Aorta (tissue), 5 donors: ENCODE measurements at places on chromosomes 7 and 10. TPM values are rescaled to one million over a fixed set of nuclear protein-coding genes. Genes with fewer than 3 reads are reported as not detected.
A peak's percentile ranks its signal among the peaks of the same experiment; 100 is the strongest.

GRCh38 chr7:124603066-124603465, 162.5 kb downstream of the GPR37 start:
- no peaks in the 10 kb centered on the region for H3K36me3 ChIP-seq
- no peak for DNase-seq
- H3K4me1 ChIP-seq: no peaks in the 10 kb centered on the region
- H3K4me3 ChIP-seq: no peak overlapping the region
- no peaks in the 10 kb centered on the region for H3K27me3 ChIP-seq
- H3K27ac ChIP-seq: no peak overlapping the region

GRCh38 chr7:156579566-156579965, 61.0 kb upstream of the RNF32 start:
- H3K4me1 ChIP-seq: no peaks in the 10 kb centered on the region
- no peak overlapping the region for H3K4me3 ChIP-seq
- no peak overlapping the region for H3K27ac ChIP-seq
- no peaks in the 10 kb centered on the region for H3K27me3 ChIP-seq
- DNase-seq: no peak

- no peaks in the 10 kb centered on the region for H3K27me3 ChIP-seq
- H3K4me3 ChIP-seq: no peak overlapping the region
- no peaks in the 10 kb centered on the region for H3K36me3 ChIP-seq
- peak; percentile 63 for DNase-seq
- peak overlapping the region; percentile 38 for H3K27ac ChIP-seq
- no peaks in the 10 kb centered on the region for H3K4me1 ChIP-seq
These were observed 10.0 kb downstream of the ZCCHC24 start for GRCh38 chr10:79435271-79436065.

- H3K27ac ChIP-seq: no peak overlapping the region
- H3K27me3 ChIP-seq: no peaks in the 10 kb centered on the region
- no peak for DNase-seq
- H3K4me1 ChIP-seq: no peaks in the 10 kb centered on the region
These were observed 3.5 kb upstream of the ZNF467 start for GRCh38 chr7:149776848-149777407.

DNA sequence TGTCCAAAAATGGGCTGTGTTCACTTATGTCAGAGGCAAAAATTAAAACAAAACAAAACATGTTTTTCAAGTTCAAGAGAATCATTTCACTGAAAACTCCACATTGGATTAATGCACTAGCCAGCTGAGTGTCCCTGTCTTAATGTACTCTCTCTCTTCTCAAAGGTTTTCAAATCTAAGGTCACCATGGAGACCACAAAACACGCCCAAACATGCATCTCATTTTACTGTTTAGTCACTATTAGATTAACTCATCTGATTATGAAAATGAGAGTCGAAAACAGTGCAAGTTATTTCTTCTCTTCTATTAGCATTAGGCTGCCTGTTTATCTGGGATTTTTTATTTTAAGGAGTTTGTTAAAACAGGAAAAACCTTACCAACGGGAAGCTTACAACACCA, 70.8 kb upstream of the ASAH2 start:
- peaks cover 5% of the 10 kb centered on the region for H3K4me1 ChIP-seq
- H3K36me3 ChIP-seq: no peaks in the 10 kb centered on the region
- H3K27me3 ChIP-seq: no peaks in the 10 kb centered on the region
- DNase-seq: no peak
- H3K4me3 ChIP-seq: no peak overlapping the region

DNA sequence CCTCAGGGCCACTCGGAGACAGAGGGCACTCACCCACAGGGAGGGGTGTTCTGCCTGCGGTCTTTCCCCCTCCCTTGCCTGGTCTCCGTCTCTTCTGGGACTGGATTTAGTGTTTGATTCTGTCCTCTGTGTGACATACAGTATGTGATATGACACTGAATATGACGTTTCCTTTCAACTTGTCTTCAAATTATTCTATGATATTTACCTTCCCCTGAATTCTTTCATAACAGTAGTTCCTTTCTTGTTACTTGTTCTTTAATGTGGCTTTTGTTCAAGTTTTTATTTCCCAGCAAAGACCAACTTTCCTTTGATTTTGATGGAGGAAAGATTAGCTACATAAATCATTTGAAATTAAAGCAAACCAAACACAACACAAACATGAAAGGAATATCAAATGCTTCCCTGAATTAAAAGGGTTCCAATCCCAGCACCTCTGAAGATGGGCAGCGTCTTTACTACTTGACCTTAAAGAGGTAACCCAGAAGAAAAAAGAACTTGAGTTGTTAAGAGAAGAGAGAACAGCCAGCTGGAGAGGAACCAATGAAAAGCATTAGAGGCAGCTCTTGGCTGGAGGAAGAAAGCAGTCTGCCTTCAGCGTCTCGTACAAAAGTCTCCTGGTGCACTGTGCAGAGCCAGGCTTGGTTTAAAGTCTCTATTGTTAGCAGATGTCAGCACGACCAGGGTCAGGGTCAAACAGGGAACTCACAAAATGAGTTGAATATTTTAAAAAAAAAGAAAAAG, 18.3 kb upstream of the RHEB start:
- H3K36me3 ChIP-seq: no peaks in the 10 kb centered on the region
- H3K27me3 ChIP-seq: no peaks in the 10 kb centered on the region
- no peak overlapping the region for H3K27ac ChIP-seq
- DNase-seq: no peak
- H3K4me1 ChIP-seq: no peaks in the 10 kb centered on the region

- DNase-seq: no peak
- no peaks in the 10 kb centered on the region for H3K36me3 ChIP-seq
- H3K4me1 ChIP-seq: no peaks in the 10 kb centered on the region
- H3K27ac ChIP-seq: no peak overlapping the region
- no peak overlapping the region for H3K4me3 ChIP-seq
These were observed 1076.7 kb upstream of the SORCS1 start for GRCh38 chr10:108241166-108241565.

DNA sequence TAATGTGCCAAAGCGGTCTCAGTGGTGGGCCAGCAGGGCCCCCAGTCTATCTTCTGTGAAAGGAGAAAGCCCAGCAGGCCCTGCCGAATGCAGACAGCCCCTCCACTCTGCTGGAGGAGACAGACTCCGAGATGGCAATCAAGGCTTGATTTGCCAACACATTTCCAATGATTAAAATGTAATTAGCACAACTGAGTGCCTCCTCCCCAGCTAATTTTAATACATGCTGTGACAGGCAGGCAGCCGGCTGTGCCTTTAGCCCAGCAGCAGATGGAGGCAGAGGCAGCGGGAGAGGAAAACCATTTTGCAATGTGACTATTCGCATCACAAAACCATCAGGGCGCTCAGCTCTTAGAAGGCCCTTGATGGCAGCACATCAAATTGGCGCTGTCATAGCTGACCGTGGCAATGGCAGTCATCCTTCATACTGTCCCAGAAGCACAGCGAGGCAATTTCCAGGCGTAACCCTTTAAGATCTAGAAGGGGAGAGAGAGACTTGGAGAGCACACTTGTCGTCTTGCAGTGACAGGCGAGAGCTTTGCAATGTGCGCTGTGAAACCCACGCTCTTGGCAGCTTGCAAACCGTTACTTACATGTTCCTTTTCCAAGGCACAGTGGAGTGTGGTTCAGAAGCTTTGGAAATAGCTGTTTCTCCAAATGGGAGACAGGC, 714.8 kb upstream of the GALNT17 start:
- H3K4me3 ChIP-seq: no peak overlapping the region
- H3K36me3 ChIP-seq: no peaks in the 10 kb centered on the region
- H3K27me3 ChIP-seq: no peaks in the 10 kb centered on the region

GRCh38 chr10:17747883-17748550, 4.0 kb upstream of the TMEM236 start:
- H3K27ac ChIP-seq: no peak overlapping the region
- no peaks in the 10 kb centered on the region for H3K27me3 ChIP-seq
- no peaks in the 10 kb centered on the region for H3K4me1 ChIP-seq
- H3K36me3 ChIP-seq: no peaks in the 10 kb centered on the region

GRCh38 chr7:107386548-107387102, 83.2 kb upstream of the GPR22 start:
- H3K27me3 ChIP-seq: no peaks in the 10 kb centered on the region
- H3K4me1 ChIP-seq: no peaks in the 10 kb centered on the region
- H3K36me3 ChIP-seq: no peaks in the 10 kb centered on the region
- H3K4me3 ChIP-seq: no peak overlapping the region
- no peak for DNase-seq

GRCh38 chr7:100432053-100432452, 2.4 kb downstream of the MEPCE start:
- H3K4me3 ChIP-seq: no peak overlapping the region
- H3K27me3 ChIP-seq: no peaks in the 10 kb centered on the region
- H3K4me1 ChIP-seq: no peaks in the 10 kb centered on the region
- no peak for DNase-seq
- no peak overlapping the region for H3K27ac ChIP-seq

GRCh38 chr7:8121243-8121642, 140.7 kb downstream of the ICA1 start:
- H3K4me3 ChIP-seq: no peak overlapping the region
- DNase-seq: no peak
- no peak overlapping the region for H3K27ac ChIP-seq
- no peaks in the 10 kb centered on the region for H3K4me1 ChIP-seq

- H3K4me1 ChIP-seq: no peaks in the 10 kb centered on the region
- no peaks in the 10 kb centered on the region for H3K27me3 ChIP-seq
- no peak for DNase-seq
- peak overlapping the region; percentile 57 for H3K4me3 ChIP-seq
These were observed 818 bp upstream of the SUPV3L1 start for GRCh38 chr10:69179089-69179742.

The ICA1 gene
- 31.1 TPM for total RNA-seq

The MUC12 gene
- 0.88 TPM for total RNA-seq

The PRLHR gene
- not detected for total RNA-seq

The AOAH gene
- total RNA-seq: 10.0 TPM

The NEUROD6 gene
- total RNA-seq: not detected

The CYP26C1 gene
- 0.21 TPM for total RNA-seq

The ITPRID1 gene
- total RNA-seq: not detected
